ENCODE measurements at places on chromosomes 16 and 17. TPM values are rescaled to one million over a fixed set of nuclear protein-coding genes. Genes with fewer than 3 reads are reported as not detected.

DNA sequence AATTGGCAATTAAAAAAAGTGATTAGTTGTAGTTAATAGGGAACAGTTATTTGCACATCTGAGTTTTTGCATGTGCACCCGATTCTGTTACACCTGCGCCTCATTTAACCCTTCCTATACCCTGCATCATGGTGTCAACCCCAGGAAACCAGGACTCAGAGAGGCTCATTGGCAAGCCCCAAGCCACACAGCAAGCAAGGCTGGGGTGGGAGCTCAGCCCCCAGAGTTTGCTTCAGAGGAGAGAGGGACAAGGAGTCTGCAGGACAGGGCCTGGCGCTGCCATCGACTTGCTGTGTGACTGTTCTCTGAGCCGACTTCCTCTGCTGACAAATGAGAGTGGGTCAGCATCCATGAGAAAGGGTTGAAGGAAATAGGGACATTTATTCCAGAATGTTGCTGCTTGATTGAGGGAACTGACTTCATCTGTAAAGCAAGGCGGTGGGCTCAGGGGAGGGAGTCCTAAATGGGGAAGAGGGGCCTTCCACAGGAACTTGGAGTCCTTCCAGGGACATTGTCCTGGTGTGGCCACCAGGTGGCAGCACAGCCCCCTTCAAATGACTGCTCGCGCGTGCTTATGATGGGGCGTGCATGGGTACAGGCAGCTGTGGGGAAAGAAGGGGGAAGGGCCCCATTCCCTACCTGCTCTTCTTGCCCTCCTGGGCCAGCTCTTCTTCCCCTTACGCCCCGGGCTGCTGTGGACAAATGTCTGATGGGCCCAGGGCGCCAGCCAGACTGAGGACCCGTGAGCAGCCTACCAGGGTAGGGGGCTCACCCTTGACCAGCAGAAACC, 51.6 kb downstream of the NT5M start:
- peak; percentile 53 for DNase-seq

MTSS2 gene
- total RNA-seq, result 13.9 TPM

DNA sequence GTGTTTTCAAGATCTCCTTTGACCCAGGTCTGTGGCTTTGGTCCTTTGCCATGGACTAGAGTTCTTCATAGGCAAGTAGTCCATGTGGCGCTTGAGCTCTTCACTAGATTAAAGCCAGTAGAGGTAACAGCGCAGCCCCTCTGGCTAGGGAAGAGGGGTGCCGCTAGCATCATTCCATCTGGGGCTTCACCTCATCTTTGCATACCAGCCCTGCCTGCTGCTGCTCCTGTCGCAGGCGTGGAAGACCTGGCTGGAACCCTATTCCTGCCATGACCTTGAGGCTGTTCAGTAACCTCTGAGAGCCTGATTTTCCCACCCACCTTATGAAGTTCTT, 198.4 kb downstream of the MSI2 start:
- DNase-seq, result no peak

NEUROD2 gene
- total RNA-seq, result not detected

GRCh38 chr16:14240219-14240843, 169.2 kb downstream of the MRTFB start:
- DNase-seq, result no peak

GRCh38 chr17:79006046-79006445, 3.5 kb downstream of the CANT1 start:
- DNase-seq, result no peak

SEPTIN12 gene
- not detected for total RNA-seq

HS3ST3A1 gene
- total RNA-seq, result 4.7 TPM

DNA sequence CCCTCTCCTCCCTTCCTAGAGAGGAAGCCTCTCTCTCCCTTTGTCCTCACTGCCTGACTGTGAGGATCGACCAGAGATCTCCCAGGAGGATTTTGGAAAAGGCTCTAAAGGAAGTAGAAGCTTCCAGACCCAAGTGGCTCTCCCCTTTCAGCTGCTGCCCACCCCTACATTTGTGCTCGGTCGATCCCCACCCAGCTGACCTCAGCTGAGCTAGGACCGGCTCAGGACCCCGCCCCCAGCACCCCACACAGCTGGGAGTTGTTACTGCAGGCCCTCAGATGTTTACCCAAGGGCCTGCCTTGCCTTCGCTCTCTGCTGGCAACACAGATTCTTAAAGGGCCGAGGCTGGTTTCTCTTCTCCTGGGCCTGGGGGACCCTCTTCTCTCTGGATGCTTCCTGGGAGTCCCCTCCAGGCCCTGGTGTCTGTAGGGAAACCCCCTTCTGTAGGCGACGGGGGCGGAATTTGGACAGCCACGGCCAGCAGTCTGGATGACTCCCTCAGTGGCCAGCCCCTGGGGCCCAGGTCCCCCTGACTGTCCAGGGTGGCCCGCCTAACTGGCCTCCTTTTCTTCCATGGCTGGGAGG, 26.9 kb upstream of the TIMP2 start:
- no peak for DNase-seq

NPTX1 gene
- total RNA-seq, result 0.17 TPM

TSPOAP1 gene
- total RNA-seq, result not detected

DNA sequence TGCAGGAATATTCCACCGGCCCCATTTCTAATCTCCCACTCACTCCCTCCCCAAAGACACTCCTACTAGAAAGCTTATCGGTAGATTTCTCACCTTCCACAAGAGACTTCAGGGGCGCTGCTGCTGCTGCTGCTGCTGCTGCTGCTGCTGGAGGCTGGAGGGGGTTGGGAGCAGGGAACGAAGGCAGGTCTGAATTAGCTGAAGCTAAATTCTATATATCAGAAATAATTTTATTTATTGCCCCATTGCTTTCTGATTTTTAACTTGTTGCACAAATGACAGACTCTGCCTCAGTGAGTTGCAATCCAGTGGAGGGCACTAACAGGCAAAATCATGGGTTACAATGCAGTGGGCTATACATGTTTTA, 25.8 kb upstream of the HLF start:
- no peak for DNase-seq

PRSS8 gene
- 0.04 TPM for total RNA-seq

DNA sequence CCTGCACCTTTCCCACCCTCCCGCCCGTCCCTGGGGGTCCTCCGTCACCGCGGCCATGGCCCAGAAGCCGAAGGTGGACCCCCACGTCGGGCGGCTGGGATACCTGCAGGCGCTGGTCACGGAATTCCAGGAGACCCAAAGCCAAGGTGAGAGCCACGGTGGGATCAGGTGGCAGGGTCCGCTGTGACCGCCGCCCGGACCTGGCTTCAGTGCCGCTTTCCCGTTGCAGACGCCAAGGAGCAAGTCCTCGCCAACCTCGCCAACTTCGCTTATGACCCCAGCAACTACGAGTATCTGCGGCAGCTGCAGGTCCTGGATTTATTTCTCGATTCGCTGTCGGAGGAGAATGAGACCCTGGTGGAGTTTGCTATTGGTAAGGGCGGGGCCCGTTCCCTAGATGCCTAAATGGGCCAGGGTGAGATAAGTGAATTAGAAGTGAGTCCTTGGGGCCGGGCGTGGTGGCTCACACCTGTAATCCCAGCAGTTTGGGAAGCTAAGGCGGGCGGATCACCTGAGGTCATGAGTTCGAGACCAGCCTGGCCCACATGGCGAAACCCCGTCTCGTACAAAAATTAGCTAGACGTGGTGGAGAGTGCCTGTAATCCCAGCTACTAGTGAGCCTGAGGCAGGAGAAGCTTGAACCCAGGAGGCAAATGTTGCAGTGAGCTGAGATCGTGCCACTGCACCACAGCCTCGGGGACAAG, 617 bp downstream of the ARMC7 start:
- no peak for DNase-seq

DNA sequence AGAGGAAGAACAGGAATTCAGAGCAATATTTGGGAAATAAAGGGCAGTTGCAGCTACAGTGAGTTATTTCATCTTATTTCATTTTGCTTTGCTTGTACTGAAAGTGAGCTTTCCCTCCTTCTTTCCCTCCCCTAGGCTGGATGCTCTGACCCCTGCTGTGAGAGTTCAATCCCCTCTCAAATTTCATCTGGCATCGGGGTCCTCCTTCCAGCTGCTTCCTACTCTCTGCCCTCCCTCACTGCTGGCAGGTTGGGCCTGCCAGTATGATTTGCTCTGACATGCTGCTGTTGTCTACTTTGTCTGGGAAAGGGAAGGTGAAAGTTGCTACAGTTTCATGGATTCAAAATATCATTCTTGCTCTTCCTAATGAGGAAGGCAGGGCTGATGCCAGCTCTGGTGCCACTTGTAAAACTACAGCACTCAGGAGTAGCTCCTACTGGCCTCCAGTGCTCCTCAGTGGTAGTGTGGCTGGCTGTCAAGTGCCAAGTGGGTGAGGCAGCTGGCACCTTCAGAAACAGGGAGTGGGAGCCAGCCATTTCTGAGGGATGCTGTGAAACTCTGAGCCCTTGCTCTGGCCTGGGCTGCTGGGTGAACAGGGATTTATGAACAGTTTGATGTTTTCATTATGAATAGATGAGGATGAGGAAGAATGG, 408.6 kb downstream of the HAPSTR1 start:
- no peak for DNase-seq

DNA sequence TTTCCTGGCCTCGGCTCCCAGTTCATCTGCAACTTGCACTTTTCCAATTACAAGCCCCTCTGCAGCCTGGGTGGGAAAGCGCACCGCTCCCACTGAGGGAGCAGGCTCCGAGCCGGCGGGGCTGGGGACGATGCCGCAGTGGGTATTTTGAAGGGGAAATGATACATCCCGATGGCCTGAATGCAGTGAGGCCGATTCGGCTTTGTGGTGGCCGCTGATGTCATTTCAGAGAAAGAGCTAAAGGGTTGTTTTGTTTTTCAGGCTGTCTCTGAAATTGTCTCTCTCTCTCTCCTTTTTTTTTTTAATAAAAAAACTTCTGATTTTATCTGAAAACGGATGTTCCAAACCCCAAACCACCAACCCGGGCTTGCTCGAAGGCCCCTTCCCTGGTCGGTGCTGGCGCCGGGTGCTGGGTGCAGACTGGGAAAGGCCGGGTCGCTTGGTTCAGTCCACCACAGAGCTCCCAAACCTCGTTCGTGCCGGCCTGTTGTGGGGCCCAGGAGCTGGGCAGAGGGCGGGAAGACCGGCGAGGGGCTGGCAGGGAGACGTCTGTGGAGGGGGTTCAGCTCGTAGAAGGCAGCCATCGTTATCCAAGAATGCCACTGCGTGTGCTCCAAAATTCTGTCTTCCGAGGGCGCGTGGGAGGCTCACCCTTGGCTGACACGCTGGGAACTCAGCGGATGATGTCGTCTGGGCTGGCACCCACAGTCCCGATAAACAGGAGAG, 102.8 kb downstream of the FOXL1 start:
- no peak for DNase-seq

TBC1D3L gene
- total RNA-seq, result 0.92 TPM

DNA sequence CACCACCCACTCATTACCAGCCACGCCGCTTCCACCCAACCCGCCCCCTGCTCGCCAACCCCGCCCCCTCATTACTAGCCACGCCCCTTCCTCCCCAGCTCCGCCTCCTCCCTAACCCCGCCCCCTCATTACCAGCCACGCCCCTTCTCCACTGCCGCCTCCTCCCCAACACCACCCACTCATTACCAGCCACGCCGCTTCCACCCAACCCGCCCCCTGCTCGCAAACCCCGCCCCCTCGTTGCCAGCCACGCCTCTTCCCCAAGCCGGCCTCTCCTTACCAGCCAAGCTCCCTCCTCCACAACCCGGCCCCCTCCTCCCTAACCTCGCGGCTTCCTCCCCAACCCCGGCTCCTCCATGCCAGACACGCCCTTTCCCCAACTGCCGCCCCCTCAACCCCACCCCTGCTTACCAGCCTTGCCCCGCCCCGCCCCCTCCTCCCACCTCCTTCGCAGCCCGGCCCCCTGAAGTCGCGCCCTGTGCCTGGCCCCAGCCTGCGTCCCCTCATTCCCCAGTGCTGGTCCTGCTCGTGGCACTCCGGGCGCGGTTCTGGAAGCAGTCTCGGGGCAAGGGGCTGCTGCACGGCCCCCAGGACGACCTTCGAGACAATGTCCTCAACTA, 7.3 kb downstream of the SLC22A31 start:
- no peak for DNase-seq

ABCC12 gene
- not detected for total RNA-seq

GUCY2D gene
- total RNA-seq, result not detected

DNA sequence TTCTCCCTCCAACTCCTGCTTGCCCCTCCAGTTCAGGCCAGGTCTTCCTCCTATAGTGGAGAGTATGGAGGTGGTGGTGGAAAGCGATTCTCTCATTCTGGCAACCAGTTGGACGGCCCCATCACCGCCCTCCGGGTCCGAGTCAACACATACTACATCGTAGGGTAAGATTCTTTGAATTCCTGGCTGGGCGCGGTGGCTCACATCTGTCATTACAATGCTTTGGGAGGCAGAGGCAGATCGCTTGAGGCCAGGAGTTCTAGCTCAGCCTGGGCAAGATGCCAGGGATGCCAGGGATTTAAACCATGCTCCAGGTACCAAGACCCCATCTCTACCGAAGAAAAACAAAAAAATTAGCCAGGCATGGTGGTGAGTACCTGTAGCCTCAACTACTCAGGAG, 1.4 kb downstream of the ZG16 start:
- DNase-seq, result no peak

DNA sequence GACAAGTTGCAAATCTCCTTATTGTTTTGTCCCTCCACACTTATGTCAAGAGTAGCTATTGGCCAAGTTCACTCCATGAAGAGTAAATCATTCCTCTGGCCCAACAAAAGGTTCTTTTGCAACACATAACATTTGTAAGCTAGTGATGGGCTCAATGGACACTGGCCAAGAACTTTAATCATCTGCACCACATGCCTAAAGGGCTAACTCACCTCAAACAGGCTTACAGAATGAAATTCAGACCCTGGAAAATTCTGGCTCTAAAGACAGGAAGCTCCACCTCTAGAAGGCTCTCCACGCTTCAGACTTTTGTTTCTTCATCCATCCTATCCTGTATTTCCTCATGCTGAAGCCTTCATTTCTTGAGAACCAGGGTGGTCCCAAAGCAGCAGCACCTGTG, 10.9 kb upstream of the ANKFN1 start:
- DNase-seq, result no peak

DNA sequence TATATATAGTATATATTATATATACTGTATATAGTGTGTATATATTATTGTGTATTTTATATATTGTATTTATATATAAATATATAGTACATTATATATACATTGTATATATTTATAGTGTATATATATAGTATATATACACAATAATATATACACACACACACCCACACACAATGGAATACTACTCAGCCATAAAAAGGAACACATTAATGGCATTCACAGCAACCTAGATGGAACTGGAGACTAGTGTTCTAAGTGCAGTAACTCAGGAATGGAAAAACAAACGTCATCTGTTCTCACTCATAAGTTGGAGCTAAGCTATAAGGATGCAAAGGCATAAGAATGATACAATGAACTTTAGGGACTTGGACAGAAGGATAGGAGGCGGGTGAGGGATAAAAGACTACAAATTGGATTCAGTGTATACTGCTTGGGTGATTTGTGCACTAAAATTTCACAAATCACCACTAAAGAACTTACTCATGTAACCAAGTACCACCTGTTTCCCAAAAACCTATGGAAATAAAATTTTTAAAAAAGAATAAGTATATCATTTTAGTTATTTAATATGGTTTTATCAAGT, 201.9 kb upstream of the CDH11 start:
- no peak for DNase-seq

DNA sequence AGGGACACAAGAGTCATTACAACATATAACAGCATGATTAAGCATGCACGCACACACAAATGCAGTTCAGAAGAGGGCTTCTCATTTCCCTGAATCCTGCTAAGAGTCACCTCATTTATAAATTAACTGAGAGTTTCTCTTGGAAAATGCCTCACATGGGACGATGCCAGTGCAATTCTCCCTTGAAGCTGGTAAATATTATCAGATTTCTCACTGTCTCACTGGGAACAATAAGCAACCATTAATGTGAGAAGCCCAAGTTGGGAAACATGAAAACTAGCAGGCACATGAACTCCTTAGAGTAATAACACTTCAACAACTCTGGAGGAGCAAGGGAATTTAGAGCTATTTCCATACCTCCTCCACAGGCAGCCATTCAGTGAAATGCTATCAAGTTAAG, 26.4 kb downstream of the SETD6 start:
- DNase-seq, result no peak
